ENCODE measurements at places on chromosomes 4 and X. TPM values are rescaled to one million over a fixed set of nuclear protein-coding genes. Genes with fewer than 3 reads are reported as not detected.
A peak's percentile ranks its signal among the peaks of the same experiment; 100 is the strongest.

- no peak for DNase-seq
- peaks cover 14% of the 10 kb centered on the region for H3K4me1 ChIP-seq
- H3K4me3 ChIP-seq, result no peak overlapping the region
- no peaks in the 10 kb centered on the region for H3K36me3 ChIP-seq
- no peaks in the 10 kb centered on the region for H3K27me3 ChIP-seq
Observed at GRCh38 chr4:1753697-1754311, 32.5 kb downstream of the TACC3 start.

DNA sequence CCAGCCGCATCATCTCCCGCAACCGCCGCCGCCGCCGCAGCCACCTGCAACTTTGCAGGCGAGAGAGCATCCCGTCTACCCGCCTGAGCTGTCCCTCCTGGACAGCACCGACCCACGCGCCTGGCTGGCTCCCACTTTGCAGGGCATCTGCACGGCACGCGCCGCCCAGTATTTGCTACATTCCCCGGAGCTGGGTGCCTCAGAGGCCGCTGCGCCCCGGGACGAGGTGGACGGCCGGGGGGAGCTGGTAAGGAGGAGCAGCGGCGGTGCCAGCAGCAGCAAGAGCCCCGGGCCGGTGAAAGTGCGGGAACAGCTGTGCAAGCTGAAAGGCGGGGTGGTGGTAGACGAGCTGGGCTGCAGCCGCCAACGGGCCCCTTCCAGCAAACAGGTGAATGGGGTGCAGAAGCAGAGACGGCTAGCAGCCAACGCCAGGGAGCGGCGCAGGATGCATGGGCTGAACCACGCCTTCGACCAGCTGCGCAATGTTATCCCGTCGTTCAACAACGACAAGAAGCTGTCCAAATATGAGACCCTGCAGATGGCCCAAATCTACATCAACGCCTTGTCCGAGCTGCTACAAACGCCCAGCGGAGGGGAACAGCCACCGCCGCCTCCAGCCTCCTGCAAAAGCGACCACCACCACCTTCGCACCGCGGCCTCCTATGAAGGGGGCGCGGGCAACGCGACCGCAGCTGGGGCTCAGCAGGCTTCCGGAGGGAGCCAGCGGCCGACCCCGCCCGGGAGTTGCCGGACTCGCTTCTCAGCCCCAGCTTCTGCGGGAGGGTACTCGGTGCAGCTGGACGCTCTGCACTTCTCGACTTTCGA lies 654 bp downstream of the ATOH1 start:
- peak overlapping the region; percentile 8 for H3K4me3 ChIP-seq
- H3K27me3 ChIP-seq, result peaks cover 73% of the 10 kb centered on the region
- peaks cover 14% of the 10 kb centered on the region for H3K4me1 ChIP-seq

DNA sequence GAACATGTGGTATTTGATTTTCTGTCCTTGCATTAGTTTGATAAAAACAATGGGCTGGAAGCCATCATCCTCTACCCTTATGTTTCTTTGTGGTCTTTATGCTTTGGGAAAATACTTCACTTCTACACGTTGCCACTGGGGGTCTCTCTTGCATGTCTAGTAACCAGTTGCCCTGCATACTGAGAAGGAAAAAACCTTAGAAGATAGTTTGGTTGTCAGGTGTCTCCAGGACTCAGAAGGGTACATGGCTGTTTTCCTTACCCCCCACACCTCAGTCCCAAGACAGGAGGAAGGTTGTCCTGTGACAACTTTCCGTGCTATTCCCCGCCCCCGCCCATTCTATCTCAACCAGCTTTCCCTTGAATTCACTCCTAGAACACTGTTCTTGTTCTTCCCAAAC lies 62.1 kb upstream of the LANCL3 start:
- no peaks in the 10 kb centered on the region for H3K4me1 ChIP-seq
- H3K27me3 ChIP-seq, result no peaks in the 10 kb centered on the region
- H3K4me3 ChIP-seq, result no peak overlapping the region
- no peak overlapping the region for H3K27ac ChIP-seq

GRCh38 chr4:46389301-46389775 lies 590 bp downstream of the GABRA2 start:
- no peak for DNase-seq
- peaks cover 30% of the 10 kb centered on the region for H3K27me3 ChIP-seq
- no peaks in the 10 kb centered on the region for H3K4me1 ChIP-seq
- H3K36me3 ChIP-seq, result no peaks in the 10 kb centered on the region
- H3K4me3 ChIP-seq, result no peak overlapping the region
- no peak overlapping the region for H3K27ac ChIP-seq

The DOK7 gene
- total RNA-seq, result not detected
